ENCODE measurements at places on chromosomes 6 and 20. TPM values are rescaled to one million over a fixed set of nuclear protein-coding genes. Genes with fewer than 3 reads are reported as not detected.

- no peak for DNase-seq
Observed at GRCh38 chr20:10721137-10721896, 47.5 kb upstream of the JAG1 start.

DNA sequence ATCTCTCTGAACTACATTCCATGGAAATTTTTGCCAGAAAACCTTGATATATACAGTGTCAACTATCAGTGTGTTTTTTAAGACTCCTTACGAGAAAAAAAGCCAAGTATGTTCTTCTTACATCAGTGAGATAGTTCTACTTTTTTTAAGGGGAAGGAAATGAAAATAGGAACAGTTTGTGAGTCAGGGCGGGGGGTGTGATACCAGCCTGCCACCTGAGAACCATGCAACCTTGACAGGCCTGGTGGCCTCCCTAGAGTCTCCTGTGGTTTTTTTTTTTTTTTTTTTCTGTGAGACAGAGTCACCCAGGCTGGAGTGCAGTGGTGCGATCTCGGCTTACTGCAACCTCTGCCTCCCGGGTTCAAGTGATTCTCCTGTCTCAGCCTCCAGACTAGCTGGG is 96.3 kb upstream of the GCM1 start:
- no peak for DNase-seq

GRCh38 chr6:148793721-148794120 is 46.9 kb downstream of the UST start:
- DNase-seq, result no peak

DNA sequence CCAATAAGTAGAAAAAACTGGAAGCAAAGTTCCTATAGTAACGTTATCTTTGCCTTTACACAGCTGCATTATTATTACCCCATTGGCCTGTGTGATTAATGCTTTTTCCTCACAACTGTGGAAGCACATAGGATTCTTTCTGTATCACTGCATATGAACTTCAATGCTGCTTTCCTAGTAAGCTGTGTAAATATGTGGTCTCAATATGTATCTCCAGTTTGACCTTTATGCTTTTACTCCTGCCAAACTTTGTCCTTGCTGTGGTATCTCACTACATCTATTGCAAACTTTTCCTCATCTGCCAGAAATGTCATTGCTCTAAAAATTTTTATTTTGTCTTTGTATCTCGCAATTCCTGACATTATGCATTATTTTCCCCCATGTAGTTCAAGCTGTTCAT is 168.6 kb downstream of the ZFAND3 start:
- DNase-seq, result no peak

GRCh38 chr6:137218473-137218916 is 690 bp downstream of the IFNGR1 start:
- no peak for DNase-seq

DNA sequence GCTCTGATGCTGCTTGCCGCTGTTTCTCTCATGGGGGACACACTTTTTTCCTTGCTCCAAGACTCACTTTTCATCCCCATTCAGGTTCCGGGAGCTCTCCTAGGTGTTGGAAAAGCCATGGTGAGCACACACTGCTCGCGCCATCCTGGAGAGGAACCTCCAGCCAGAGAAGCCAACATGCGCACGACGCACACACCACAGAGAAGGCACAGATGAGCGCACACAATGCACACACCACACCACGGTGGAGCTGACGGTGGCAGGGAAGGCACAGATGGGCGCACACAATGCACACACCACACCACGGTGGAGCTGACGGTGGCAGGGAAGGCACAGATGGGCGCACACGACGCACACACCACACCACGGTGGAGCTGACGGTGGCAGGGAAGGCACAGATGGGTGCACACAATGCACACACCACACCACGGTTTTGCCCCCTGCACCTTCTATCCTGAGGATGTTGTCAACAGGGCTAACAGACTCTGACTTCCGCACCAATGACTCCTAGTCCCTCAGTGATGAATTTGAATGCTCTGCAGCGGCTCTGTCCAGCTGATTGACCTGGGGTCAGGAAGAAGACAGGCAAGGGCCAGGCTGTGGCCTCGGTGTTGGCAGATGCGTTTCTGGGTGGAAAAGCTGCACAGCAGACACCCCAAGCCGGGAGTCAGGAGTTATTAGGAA is 154.7 kb downstream of the ERMARD start:
- no peak for DNase-seq

GRCh38 chr20:26205350-26205749 is 508.7 kb upstream of the ZNF337 start:
- no peak for DNase-seq

DNA sequence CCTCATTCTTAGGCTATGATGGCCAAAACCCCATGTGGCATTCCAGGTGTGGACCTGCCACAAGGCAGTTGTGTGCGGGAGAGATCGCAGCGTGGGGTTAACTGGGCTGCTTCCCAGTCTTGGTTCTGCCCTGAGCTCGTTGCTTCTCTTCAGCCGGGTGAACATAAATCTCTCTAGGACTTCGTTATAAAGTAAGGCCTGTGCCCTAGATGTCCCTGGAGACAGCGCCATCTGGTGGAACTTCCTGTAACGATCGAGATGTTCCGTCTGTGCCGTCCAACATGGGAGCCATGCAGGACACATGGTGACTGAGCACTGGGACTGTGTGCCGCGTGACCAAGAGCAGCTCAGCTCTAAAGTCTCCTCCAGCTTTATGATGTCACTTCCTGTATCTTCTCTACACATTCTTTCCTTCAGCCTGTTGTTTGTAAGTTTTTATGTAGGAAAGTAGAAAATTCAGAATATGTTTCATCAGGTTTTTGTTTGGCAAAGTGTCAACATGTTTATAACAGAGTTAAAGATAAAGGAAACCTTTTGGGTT is 26.8 kb upstream of the RPP40 start:
- peak; percentile 71 for DNase-seq

GRCh38 chr20:25274891-25275812 is 27.3 kb downstream of the PYGB start:
- DNase-seq, result peak; percentile 83

DNA sequence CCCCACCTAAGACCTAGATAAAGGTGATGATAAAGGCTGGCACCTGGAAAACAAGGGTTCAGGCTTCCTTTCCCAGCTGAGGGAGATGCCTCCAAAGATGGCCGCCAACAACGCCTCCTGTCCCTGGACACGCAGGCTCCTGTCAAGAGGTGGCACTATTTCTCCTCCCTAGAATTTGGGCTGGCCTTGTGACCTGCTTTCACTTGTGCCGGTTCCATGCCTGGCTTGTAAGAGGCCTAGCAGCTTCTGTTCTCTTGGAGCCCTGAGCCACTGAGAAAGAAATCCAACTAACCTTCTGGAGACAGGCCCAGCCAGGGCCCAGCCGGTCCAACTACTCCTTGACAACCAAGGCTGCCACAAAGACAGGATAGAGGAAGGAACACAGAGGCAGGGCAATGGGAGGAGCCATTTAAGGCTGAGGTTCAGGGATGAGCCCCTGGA is 60.2 kb upstream of the RALY start:
- DNase-seq, result peak; percentile 69

DNA sequence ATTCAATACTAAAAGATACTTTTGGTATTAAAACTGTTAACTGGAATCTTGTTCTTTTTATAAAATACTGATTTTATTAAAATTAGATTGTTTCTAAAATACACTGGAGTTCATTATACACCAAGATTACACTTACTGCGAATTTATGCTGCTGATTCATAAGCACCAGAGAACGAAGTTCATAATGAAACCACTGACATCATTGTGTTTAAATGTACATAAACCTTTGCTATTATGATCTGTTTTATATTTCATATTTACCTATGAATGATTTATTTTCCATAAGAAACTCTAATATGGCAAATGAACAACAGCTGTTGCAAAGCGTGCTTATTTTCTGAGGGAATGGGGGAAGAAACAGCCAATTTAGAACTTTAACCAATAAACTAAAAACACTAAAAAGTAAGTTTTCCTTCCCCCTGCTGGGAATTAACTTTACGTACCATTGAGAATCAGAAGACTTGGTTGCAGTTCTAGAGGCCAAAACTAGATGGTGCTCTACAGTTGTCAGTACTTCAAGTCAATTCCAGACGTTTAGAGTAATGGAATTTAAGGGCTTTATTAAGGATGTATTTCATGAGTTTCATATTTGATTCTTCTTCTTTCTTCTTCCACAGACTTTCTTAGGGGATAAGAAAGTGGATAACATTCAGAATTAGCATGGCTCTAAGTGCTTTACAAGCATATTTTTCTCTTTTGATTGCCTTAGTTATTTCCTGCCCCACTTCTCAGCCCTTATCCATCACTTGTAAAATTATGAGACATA is 30.8 kb upstream of the COL19A1 start:
- DNase-seq, result no peak

DNA sequence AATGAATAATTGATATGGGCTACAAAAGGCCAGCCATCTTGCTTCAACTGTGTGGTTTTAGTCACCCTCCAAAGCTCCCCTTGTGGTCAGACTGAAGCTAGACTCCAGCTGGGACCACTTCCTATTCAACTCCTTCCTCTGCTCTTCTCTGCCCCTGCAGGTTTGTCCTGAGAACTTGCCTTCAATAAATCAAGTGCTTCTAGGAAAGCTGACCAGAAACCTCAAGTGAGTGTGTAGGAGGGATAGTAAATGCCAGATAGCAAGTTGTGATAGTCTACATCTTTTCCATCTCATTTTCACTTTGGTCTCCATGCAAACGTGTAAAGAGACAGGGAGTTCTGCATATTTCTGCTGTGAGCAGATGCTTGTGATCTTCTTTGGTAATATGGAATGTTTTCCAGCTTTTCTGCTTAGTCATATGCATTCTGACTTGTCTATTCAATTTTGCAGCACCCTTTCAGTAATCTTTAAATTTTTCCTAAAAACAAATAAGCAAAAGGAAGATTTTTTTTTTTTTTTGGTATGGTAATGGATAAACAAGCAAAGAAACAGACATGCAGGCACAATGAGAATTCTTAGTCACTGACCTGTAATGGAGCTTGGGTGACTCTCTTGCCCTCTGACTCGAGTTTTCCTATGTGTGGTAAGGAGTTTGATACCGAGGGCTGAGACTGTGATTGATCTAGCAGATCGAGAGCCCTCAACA is 201.3 kb upstream of the BTBD3 start:
- no peak for DNase-seq

DNA sequence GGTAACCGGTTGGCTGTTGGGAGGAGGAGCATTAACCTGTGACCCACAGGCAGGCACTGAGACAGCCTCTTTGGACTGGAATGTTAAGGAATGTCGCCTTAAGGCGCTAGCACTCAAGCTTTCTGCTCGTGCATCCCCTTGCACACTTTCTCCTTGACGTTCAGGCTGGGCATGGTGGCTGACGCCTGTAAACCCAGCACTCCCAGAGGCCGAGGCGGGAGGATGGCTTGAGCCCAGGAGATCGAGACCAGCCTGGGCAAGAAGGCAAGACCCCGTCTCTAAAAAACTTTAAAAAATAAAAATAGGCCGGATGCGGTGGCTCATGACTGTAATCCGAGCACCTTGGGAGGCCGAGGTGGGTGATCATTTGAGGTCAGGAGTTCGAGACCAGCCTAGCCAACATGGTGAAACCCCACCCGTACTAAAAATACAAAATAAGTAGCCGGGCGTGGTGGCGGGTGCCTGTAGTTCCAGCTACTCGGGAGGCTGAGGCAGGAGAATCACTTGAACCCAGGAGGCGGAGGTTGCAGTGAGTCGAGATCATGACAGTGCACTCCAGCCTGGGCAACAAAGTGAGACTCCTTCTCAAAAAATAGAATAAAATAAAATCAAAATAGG is 1.9 kb upstream of the GID8 start:
- no peak for DNase-seq

DNA sequence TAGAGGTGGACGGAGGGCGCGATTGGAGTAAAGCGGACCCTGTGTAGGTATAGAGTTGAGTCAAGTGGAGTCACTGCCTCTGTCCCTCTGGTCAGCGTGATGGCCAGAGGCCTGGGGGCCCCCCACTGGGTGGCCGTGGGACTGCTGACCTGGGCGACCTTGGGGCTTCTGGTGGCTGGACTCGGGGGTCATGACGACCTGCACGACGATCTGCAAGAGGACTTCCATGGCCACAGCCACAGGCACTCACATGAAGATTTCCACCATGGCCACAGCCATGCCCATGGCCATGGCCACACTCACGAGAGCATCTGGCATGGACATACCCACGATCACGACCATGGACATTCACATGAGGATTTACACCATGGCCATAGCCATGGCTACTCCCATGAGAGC is 479 bp downstream of the SLC39A7 start:
- peak; percentile 50 for DNase-seq

DNA sequence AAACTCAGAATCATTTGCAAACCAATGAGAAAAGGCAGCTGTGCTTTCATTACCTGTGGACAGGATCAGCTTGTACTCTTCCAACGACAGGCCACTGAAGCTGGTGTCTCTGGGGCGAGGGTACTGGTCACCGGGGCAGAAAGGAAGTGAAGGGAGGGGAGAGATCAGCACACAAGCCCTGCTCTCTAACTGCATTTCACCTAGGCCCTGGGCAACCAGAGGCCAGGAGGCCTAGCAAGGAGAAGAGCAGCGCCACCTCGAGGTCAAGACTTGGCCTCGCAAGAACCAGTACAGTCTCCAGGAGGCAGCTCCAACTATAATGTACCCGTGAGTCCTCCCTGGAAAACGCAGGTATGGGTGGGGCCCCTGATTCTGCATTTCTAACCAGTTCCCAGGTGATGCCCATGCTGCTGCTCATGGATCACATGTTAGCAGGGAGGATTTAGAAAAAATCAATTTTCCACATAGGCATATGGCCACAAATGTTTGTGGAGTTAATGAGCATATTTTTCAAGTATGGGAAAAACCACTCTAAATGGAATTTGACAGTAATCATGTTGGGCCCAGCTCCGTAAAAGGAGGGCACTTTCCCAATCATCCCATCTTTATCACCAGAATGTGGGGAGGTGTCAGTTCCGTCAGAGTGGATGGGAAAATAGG is 11.0 kb downstream of the UQCC2 start:
- DNase-seq, result peak; percentile 74

Gene SLC22A7
- total RNA-seq, result not detected

DNA sequence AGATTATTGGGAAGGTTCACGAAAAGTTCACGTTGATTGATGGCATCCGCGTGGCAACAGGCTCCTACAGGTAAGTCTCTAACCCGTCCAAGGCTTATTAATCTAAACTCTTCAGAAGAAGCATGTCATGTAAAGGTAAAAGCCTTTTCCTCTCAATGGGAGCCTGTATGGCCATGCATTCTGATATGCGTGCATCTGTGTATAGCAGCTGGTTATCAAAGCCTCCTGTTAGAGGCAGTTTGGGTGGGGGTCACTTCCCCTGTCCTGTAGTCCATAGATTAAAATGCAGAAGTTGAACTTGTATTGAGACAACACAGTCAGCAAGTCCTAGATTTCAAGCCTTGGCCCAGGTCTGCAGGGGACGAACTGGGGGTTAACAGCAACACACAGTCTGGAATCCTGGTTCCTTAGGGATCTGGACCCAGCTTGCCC is 14.2 kb upstream of the DHX35 start:
- no peak for DNase-seq

Gene TINAG
- total RNA-seq, result 0.15 TPM

Gene TSPYL4
- 29.4 TPM for total RNA-seq

Gene ATP6V1G2
- 2.1 TPM for total RNA-seq

Gene RAMACL
- 0.67 TPM for total RNA-seq

- no peak for DNase-seq
Observed at GRCh38 chr6:138666636-138667035, 106.9 kb upstream of the CCDC28A start.
